Activated naive CD4-positive, alpha-beta T cell treated with Interleukin-2 at 50 U/mL for 16 hours (primary cell): ENCODE measurements at places on chromosomes 16 and 17.

DNA sequence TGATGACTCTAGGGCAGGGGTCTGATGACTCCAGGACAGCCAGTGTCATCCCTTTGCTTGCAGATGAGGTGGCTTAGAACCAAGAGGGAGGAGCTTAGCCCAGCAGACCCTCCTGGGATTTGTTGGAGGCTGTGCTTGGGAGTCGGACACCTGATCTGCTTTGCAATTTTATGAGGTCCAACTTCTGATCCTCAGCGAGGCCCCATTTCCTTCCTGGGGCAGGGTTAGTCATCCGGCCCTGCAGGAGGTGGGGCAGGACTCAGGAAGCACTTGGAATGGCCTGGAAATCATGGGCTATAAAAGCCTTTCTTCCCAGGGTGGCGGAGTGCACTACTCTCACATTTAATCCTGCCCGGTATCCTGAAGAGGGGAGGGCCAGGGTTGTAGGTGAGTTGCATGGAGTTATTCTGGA, 168.5 kb downstream of the MSI2 start:
- no peak for DNase-seq

DNA sequence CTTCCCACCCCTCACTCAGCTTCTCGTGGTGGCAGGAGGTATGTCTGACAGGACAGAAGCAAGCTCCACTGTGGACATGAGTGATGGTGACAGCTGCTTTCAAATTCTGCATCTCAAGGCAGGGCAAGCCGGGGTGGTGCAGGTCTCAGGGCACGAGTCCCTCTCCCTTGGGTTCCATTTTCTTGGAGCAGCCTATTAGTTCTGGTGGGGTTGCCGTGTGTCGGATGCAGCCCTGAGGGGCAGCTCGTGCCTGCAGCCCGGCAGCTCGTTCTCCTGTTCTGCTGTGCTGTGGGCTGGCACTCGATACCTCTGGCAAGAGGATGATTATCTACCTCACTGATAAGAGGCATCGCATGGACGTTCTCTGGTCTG, 16.5 kb upstream of the CLEC18C start:
- no peak for DNase-seq

GRCh38 chr17:53193044-53193443, 629.7 kb upstream of the KIF2B start:
- DNase-seq = no peak

GRCh38 chr16:81447383-81448101, 2.9 kb downstream of the CMIP start:
- DNase-seq = no peak

- DNase-seq = no peak
These were observed 2.3 kb upstream of the HOXB2 start for GRCh38 chr17:48546924-48547807.

- DNase-seq = no peak
These were observed 19.3 kb downstream of the MYLK3 start for GRCh38 chr16:46728806-46729205.

DNA sequence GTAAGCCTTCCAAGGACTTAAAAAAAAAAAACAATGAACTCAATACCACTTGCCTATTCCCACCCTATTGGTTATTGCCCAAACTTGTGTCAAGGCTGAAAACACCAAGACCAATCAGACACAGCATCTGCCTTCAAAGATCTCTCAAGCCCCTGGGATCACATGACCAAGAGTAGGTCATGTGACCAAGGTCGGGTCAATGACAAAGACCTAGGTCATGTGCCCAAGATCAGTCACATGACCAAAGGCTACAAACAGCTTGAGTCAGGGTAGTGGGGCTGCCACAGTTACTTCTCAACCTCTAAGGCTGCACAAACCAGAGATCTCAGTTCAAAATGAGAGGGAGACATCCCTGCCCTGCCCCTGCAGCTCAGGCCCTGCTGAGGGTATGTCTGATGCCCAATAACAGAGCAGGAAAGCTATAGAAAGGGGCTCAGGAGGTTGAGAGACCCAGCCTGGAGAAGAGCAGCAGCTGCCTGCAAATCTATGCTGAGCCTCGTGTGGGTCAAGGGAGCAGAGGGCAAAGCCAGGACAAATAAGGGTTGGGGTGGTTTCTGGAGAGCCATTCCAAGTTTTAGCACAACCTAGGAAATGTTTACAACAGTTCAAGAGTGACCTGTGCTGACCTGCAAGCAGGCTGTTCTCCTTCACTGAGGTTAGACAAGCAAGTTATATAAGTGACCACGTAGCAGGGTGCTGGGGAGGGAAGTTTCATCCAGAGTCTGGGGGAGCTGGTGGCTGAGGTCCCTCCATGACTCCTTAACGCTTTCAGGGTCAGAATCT, 48.8 kb downstream of the PIMREG start:
- DNase-seq = no peak

DNA sequence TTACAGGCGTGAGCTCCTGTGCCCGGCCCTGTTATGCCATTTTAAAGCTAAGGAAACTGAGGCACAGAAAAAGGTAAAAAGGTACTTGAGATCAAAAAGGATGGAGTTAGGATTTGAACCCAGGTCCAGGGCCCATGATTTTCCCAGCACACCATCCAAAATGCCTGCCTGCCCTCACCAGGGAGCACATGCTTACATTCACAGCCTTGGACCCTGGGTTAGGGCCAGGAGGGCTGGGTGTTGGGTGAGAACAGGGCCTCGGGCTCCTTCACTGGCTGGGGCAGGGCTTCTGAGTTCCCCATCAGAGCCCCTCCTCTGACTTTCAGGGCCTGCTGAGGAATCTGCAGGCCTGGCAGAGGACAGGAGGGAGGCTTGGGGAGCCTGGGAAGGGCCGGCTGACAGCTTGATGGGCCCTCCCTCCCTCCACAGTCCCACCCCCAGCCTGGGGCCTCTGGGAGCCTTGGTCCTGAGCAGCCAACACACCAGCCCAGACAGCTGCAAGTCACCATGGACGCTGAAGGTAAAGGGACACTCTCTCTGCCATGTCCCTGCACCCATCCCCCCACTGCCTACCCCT, at the start of gene QPRT:
TSS of gene QPRT (plus strand) at position 490 of the 577 bp plus-strand sequence. CDS start at position 508, 18 bp downstream.
- no peak for DNase-seq

DNA sequence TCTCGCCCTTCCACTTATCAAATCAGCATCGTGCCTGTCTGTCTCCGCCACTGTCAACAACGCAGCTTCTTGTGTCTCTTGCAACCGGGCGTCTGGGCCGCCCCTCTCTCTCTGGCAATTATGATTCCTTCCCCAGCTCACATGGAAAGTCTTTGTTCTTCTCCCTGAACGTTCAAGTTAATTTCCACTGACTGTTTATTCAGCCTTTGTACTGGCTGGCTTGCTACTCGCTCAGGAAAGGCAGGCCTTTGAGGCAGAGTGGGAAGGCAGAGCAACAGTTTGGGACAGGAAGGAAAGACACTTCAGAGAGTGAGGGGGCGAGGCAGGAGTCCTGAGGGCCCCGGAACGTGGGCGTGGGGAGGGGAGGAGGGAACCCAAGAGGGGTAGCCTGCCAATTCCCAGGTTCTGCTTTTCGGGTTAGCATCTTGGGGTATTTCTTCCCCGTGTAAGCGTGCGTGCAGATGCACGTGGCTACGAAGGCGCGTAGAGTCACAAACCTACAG, 50.8 kb downstream of the AKAP1 start:
- DNase-seq = no peak

- DNase-seq = no peak
These were observed 6.5 kb downstream of the PSME3IP1 start for GRCh38 chr16:57179215-57179828.

DNA sequence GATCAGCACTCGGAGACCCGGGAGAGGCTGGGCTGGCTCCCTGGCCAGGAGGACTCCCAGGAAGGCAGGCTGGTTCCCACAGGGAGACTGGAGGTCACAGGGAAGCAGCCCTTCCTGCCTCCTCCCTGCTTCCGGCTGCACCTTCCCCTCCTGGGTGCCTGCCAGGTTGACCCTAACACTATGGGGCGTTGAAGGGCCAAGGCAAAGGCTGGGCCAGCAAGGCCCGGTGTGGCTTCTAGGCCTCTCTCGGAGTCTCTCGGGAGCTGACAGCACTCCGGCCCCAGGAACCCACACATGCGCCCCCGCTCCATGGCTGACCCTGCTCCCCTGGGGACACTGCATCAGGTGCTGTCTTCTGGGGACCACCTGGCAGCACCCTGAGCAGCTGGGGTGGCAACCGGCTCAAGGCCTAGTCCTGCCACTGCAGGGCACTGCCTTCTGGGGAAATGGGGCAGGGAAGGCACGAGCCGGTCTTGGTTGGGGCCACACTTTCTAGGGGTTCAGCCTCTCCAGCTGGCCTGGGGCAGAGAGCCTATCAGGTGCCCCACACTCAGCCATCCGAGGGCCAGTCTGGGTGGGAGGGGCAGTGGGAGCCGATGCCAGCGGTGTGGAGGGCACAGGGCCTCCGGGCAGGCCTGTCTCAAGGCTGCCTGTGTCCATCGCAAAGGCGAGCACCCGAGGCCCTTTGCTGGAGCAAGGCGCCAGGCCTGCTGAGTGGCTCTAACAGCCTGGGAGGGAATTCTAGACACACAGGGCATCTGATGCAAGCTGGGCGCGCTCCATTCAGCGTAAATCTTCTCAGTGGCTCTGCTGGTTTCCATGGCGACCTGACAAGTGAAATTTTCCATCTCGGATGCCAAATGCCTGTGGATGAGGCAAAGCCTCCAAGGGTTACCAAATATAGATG, 5.6 kb upstream of the MTSS2 start:
- DNase-seq = no peak

DNA sequence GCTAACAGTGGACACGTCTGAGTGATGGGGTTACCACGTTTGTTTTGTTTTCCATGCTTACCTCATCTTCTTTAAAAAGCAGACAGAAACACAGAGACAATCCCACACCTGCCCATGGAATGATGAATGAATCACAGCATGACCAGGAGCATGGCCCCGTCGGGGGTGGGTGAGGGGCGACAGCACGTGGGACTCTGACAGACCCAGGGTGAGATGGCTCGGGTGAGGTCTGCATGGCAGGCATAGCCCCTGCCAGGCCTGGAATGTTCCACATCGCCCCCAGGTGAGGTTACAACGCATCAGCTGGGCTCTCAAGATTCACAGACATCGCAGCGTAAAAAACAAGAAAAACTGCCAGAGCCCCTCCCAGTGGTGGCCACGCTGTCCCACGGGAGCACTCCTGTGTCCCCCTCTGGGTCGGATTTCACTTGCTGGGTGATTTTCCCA, 18.1 kb downstream of the SLC7A5 start:
- DNase-seq = no peak

- DNase-seq = no peak
These were observed 30.1 kb downstream of the PGS1 start for GRCh38 chr17:78408476-78409050.

DNA sequence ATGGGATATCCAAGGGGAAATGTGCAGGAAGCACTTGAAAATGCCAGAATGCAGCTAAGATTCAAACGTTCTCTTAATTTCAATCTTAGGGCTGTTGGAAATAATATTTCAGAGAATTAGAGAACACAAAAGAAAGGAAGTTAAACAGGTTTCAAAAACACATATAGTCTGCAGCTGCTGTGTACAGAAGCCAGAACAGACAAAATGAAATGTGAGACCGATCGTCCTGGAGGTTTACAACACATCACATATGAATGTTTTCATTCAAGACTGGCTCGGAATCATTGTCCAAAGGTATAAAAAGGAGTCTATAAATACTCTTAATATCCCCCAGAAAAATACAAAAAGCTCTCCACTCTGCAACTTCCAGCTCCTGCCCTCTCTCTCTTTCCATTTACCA, 14.3 kb downstream of the CYTH1 start:
- DNase-seq = no peak

DNA sequence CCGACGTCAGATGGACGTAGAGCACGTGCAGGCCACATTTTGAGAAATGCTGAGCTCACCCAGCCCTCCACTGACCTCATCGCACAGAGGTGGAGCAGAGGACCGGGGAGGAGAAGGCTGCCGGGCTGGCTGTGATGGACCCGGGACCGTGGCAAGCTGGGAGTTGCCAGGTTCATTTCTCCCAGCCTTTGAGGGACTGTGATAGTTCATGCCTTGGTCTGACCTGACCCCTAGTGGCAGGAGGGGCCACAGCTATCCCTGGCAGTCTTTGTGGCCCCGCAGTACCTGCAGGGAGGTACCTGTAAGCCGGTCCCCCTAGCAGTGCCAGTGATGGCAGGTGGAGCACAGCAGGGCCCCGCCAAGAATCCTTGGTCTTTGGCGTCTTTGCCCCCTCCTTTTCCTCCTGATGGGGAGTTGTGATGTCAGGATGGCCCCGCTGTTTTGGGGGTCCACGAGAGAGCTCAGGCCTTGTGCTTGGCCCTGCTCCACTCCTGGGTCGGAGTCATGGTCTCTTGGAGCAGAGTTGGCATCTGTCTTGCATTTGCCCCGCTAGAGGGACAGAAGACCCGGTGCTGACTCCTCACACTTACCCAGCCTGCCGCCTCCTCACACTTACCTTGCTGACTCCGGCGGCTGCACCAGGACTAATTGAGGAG, 50.4 kb downstream of the OR1D5 start:
- peak; percentile 54 for DNase-seq

DNA sequence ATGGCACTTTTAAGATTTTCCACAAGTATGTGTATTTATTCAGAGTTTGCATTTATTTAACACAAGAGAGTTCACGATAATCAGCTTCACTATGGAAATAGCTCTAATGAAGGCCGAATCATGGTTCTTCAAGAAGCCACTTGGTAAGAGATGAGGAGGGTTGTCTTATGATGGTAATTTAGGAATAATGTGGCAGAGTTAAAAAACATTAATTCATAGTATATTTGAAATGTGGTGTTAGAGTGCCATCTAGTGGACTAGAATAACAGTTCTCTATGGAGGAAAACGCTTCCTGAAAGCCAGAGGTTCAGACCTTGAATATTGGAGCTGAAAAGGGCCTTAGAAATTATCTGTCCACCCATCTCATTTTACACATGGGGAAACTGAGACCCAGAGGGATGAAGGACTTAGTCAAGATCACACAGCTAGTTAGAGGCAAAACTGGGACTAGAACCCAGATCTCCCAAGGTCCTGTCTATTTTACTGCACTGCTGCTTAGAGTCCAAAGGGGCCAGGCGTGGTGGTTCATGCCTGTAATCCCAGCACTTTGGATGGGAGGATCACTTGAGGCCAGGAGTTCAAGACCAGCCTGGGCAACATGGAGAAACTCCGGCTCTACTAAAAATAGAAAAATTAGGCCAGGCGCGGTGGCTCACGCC, 33.8 kb upstream of the KPNB1 start:
- no peak for DNase-seq

DNA sequence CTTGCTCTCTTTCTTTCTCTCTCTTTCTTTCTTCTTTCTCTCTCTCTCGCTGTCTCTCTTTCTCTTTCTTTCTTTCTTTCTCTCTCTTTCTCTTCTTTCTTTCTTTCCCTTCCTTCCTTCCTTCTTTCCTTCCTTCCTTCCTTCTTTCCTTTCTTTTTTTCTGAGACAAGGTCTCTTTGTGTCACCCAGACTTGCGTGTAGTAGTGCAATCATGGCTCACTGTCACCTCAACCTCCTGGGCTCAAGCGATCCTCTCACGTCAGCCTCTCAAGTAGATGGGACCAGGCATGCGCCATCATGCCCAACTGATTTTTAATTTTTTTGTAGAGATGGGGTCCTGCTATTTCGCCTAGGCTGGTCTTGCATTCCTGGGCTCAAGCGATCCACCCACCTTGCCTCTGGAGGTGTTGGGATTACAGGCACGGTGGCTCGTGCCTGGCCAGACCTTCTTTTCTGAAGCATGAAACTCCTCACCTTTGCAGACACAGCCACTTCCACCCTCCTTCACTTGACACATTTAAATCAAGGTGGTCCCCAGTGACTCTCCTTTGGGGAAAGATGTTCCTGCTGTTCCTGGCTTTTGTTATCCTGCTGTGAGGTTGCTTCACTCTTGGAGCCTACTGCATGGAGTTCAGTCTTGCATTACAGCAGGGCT, 26.8 kb upstream of the NKD1 start:
- no peak for DNase-seq

GRCh38 chr16:71568551-71568950, 8.3 kb downstream of the TAT start:
- DNase-seq = no peak

- DNase-seq = no peak
These were observed 30.7 kb downstream of the DNAH2 start for GRCh38 chr17:7748076-7748775.

- DNase-seq = no peak
These were observed 58.1 kb downstream of the ZDHHC7 start for GRCh38 chr16:84953190-84953746.
